Mesenchymal stem cell (in vitro differentiated cells and primary cell): ENCODE measurements at places on chromosomes 3 and 15.
A peak's percentile ranks its signal among the peaks of the same experiment; 100 is the strongest.

GRCh38 chr3:174547801-174548435 is 311.2 kb upstream of the NAALADL2 start:
- peak; percentile 5 for DNase-seq

- no peak for DNase-seq
Observed at GRCh38 chr3:66507423-66508260, 6.8 kb upstream of the LRIG1 start.

DNA sequence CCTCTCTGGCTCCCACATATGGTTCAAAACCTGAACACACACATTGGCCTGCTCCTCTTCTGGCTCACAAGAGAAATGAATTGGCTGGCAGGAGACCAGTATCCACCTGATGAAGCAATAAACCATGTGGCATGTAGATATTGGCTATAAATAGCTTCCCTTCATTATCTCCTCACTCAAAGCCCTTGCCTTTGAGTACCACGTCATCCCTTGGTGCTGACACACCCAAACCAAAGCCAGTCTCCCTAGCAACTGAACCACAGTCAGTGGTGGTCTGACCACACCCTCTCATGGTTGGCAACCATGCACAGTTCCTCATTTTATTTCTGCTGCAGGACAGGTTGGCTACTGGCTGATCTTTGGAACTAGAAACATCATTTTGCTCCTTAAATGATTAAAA is 98.8 kb downstream of the ZNF621 start:
- no peak for DNase-seq

DNA sequence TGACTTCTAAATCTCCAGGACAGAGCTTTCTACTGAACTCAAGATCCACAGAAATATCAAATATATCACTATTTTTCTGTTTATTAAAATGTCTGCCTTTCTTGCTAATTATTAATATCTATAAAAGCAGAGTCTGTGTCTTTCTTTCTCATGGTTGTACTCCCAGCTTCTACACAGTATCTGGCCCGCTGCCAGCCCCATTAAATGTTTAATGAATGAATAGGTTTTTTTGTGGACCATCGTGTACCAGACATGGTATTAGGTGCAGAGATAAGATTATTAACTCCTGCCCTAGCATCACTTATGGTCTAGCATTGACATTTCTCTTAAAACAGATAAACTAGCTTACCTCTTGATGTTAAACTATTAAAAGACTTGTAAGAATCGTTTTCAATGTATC is 111.4 kb upstream of the RBMS3 start:
- DNase-seq = no peak

DNA sequence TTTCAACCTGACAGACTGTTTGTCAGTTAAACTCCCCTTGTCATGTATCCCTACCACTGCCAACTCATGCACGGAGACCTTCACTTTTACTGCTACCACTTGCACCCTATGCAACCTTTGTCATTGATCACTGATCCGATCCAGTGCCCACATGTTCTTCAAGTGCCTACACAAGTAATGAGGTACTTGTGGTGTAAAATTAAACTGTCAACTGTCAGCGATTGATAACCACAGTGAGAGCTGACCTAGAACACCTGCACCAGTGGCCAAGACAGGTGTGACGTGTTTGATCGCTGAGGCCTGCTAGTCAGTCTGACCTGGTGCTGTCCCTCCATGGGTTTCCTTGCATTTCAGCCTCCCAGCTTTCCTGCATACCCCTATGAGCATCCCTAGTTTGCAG is 55.6 kb downstream of the MECOM start:
- DNase-seq = no peak
